ENCODE measurements at places on chromosomes 6 and 20.

- DNase-seq = no peak
Measured at GRCh38 chr6:127775371-127775770, 125.5 kb downstream of the THEMIS start.

DNA sequence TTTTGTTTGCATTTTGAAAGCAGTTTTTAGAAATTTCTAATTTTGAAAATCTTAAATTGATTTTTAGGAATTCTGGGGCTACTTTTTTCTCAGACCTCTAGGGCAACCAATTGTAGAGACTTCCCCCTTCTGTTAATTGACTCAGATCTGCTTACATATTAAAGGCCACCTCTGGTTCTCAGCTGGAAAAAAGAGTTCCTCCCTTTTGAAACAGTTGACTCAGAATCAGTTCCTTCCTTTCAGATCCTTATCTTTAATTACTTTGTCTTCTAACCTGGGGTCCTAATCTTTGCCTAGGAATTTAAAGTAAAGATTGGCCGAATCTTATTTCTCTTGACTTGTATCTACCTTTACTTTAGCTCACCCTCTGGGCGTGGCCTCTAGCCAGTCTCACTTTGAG lies 146.8 kb downstream of the LAMA2 start:
- no peak for DNase-seq

- no peak for DNase-seq
Measured at GRCh38 chr6:119482850-119483285, 133.3 kb upstream of the MAN1A1 start.

DNA sequence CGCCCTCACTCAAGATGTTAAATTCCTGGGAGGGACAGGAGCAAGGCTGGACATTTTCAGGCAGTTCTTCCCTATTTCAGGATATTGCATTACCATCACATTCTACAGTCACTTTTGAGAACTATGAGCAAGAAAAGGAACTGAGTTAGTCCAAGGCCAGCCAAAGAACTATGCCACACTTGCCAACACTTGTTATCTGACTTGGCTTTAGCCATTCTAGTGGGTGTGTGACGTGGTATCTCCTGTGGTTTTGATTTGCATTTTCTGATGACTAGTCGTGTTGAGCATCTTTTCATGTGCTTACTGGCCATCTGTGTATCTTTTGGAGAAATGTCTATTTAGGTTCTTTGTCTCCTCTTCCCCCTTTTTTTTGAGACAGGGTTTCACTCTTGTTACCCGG lies 12.0 kb downstream of the XRN2 start:
- no peak for DNase-seq

GRCh38 chr6:131692031-131692430 lies 9.2 kb downstream of the OR2A4 start:
- DNase-seq = no peak

GRCh38 chr6:152404936-152405595 lies 232.1 kb downstream of the SYNE1 start:
- DNase-seq = no peak

GRCh38 chr6:73343164-73343563 lies 10.9 kb downstream of the DPPA5 start:
- no peak for DNase-seq

DNA sequence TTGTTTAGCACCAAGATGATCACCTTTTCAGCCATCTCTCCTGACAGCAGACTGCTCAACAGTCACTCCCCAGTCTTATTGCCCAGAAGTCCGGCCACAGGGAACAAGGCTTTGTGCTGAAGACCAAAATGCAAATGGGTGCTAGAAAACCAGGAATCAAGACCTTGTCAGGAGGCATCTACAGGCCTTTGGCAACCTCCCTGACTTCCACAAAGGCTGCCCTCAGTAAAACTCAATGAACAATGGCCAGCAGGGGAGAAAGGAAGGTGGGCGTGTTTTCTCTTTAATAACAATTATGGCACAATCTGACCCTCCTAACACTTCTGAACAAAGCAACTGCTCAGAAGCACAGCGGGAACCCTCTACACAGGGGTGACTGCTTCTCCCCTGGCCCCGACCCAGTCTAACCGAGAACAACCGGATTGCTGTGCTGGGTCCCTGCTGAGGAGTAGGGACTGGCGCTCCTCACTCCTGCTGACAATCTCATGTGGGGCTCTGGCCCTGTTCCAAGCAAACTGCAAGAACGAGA lies 41.6 kb downstream of the PLCG1 start:
- no peak for DNase-seq

- DNase-seq = no peak
Measured at GRCh38 chr20:56595746-56596475, 33.2 kb upstream of the TFAP2C start.

- DNase-seq = no peak
Measured at GRCh38 chr6:133428295-133428694, 187.1 kb downstream of the EYA4 start.

DNA sequence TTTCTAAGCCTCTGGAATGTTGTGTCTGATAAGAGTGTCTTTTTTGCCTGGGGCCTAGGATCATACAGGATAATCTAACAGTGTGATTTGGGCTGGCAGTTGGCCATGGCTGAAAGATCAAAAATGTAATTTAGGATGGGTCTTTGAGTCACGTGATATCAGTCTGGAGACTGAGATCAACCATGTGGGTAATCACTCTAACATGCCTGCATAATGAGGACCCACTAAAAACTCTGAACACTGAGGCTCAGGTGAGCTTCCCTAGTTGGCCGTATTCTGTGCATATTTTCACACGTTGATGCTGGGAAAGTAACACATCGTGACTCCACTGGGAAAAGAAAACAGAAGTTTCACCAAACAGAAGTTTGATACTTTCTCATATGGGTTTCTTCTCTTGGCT lies 6.3 kb upstream of the MMS22L start:
- DNase-seq = no peak

- no peak for DNase-seq
Measured at GRCh38 chr6:4460586-4461475, 315.4 kb upstream of the CDYL start.

- no peak for DNase-seq
Measured at GRCh38 chr20:37905671-37906613, 3.0 kb downstream of the VSTM2L start.

DNA sequence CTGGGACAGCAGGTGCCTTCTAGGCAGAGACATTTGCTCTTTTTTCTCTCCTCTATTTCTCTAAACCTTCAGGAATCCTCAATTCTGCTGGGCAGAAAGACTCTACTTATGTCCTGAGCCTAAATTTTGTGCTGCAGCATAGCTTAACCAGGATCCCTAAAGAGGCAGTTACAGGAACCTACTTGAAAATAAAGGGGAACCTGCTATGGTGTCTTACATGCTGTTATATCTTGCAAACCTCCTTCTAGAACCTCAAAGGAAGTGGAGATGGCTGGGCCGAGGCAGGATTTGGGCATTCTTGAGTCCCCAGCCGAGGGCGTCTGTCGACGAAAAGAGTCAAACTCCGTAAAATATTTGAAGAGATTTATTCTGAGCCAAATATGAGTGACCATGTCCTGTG lies 17.1 kb upstream of the GMNN start:
- no peak for DNase-seq

GRCh38 chr6:34743625-34744293 lies 13.5 kb upstream of the SNRPC start:
- no peak for DNase-seq

- no peak for DNase-seq
Measured at GRCh38 chr6:154514481-154514880, 4.0 kb upstream of the CNKSR3 start.

DNA sequence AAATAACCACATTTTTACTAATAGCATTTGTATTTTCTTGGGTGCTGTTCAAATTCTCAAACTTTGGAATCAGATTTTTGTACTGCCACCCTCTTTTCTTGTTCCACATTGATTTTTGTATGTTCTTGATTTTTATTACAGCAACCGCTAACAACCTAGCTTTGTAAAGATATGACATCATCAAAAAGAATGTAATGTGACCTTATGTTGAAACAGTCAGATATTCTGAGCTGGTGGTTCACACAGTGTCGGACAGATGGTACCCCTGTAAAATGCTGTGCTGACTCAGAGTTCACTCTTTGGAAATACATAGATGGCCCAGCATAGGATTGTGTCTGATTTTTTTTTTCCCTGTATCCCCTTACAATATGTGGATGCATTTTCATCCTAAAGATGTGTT lies 118.9 kb downstream of the QKI start:
- no peak for DNase-seq

DNA sequence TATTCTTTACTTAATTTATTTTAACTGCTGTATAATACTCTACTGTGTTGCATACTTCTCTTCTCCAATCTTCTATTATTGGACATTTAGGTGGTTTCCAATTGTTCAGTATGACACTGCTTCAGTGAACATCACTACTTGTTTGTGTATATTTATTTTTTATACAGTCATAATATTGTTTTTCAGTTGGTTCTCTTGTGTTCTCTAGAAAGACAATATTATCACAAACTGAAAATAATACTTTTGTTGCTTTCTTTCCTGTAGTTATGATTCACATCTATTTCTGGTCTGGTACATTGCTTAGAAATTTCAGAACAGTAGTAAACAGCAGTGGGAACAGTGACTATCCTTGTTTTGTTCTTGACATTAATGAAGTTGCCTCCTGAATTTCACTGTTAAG lies 62.8 kb upstream of the GTSF1L start:
- no peak for DNase-seq

DNA sequence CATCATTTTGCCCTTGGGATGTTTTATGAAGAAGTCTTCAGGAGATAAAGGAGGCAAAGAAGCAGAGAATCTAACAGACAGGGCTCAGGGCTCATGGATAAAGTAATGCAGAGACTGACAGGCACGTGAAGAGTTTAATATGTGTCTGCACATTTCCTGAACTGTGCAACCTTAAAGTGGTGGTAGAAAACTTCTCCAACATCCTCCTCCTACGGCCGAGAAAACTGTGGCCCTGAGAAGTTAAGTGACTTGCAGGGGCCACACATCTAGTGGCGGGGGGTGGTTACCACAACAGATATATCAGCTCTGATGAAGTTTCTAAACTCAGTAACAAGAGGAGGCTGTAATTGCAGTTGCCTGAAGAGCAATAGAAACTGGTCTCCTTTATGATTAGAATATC lies 61.0 kb downstream of the SOBP start:
- DNase-seq = no peak

DNA sequence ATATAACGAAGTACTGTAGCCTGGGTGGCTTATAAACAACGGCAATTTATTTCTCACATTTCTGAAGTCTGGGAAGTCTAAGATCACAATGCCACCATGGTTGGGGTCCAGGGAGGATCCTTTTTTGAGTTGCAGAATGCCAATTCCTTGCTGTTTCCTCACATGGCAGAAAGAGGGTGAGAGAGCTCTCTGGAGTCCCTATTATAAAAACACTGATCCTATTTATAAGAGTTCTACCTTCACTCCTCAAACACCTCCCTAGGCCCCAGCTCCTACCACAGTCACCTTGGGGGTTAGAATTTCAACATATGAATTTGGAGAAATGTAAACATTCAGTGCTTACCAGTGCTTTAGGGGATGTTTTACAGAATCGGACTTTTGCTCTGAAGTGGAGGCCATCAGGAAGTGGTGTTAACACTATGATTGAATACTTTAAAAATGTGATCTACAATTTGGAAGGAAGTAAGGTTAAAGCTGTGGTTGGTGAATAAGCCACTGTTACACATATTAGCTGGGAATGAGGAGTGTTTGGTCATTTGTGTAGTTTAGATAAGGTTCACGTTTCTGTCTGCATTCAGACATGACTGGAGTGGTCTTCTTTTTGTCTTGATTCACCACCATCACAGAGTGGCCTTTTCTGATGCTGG lies 79.9 kb upstream of the SPTLC3 start:
- no peak for DNase-seq

GRCh38 chr6:142714951-142715785 lies 229.8 kb downstream of the HIVEP2 start:
- no peak for DNase-seq

DNA sequence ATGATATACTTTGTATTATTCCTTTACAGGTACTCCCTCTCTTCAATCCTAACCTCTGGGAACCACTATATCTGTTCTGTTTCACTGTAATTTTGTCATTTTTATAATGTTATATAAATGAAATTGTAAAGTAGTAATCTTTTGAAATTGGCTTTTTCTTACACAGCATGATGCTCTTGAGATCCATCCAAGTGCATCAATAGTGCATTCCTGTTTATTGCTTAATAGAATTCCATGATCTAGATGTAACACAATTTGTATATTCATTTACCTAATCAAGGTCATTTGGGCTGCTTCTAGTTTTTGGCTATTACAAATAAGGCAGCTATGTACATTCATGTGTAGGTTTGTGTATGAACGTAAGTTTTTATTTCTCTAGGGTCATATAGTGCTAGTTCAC lies 174.6 kb downstream of the KHDC1L start:
- no peak for DNase-seq

DNA sequence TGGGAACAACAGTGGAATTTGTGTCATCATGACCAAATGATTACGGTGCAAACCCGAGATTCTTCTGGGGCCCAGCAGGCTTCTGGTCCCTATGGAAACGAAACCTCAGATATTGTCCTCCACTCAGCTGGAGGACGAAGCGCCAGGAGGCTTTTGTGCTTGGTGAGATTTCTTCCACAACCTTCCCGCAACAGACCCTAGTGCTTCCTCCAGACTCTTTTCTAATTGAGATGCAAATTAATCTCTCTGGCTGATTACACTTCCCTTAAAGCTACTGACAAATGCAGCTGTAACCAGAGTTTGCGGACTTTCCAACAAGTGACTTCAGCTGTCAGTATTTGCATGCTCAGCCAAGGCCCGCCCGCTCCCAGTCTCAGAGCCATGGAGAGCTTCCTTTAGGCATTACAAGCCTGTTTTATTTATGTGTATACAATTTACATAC lies 96.0 kb downstream of the INSM1 start:
- no peak for DNase-seq

DNA sequence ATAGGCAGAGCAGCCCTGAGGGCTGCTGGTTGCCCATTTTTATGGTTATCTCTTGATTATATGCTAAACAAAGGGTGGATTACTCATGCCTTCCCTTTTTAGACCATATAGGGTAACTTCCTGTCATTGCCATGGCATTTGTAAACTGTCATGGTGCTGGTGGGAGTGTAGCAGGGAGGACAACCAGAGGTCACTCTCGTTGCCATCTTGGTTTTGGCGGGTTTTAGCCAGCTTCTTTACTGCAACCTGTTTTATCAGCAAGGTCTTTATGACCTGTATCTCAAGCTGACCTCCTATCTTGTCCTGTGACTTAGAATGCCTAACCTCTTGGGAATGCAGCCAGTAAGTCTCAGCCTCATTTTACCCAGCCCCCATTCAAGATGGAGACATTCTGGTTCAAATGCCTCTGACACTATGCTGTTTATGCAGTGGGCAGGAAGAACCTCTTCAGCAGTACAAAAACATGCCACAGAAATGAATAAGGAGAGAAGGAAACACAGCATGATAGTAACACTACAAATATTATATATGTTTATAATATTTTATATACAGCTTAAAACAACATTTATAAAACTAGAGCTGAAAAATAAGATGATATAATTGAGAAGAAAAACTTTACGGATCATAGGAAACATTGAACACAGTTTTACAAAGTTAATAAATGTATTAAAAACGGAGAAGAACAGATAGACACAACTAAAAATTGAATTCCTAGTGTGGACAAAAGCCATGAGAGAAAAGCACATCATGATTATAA lies 58.9 kb upstream of the SAMD5 start:
- no peak for DNase-seq

Data from activated CD4-positive, alpha-beta T cell treated with anti-CD3 and anti-CD28 coated beads for 24 hours (primary cell).